Activated CD4-positive, alpha-beta T cell treated with anti-CD3 and anti-CD28 coated beads, Interleukin-2, amount 10 ng/mL, durations not matched to agents 7 days and 5 days (primary cell): ENCODE measurements at places on chromosomes 1 and 21.

- DNase-seq: no peak
Observed at GRCh38 chr1:193270996-193271395, 84.6 kb upstream of the B3GALT2 start.

- no peak for DNase-seq
Observed at GRCh38 chr1:2251786-2252185, 23.7 kb downstream of the SKI start.

DNA sequence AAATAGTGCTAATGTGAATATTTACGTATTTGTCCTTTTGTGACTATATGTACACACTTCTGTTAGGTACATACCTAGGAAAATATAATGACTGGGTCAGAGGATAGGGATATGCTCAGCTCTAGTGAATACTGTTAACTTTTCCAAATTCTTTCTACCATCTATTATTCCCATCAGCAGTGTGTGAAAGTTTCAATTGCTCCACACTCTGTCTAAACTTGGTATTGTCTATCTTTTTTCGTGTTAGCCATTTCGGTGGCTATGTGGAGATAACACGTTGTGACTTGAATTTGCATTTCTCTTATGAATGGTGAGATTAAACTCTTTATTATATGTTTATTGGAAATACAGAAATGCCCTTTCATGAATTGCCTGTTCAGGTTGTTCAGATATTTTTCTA is 22.7 kb upstream of the LELP1 start:
- DNase-seq: no peak

- no peak for DNase-seq
Observed at GRCh38 chr1:37151789-37152188, 117.5 kb upstream of the GRIK3 start.

GRCh38 chr21:25887646-25888306 is 153.0 kb downstream of the GABPA start:
- no peak for DNase-seq

- DNase-seq: no peak
Observed at GRCh38 chr1:47521034-47521881, 83.4 kb downstream of the FOXD2 start.

GRCh38 chr1:9069326-9070100 is at the start of gene SLC2A5:
SLC2A5 (minus strand) TSS chr1:9069635; CDS start chr1:9069536, 99 bp downstream.
- DNase-seq: no peak
